ENCODE measurements at places on chromosomes 5 and 9.

DNA sequence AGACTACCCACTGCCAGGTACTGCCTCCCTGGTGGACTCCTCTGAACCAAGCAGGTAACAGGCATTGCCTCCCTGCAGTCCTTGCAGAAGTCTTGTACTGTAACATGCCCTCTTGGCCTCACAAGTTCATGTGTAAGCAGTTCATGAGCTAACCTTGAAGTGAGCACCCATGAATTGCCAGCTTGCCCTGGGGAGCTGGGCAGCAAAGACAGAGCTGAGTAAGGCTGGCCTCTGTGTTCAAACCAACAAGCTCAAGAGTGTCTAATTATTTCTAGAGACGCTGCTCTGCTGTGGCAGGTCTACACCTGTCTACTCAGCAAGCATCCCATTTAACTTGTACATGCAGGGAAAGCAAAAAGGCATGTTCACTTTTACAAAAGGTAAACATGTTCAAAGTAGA lies 113.5 kb downstream of the FEM1C start:
- DNase-seq: no peak

- DNase-seq: no peak
Measured at GRCh38 chr5:77743181-77743580, 33.0 kb downstream of the TBCA start.

DNA sequence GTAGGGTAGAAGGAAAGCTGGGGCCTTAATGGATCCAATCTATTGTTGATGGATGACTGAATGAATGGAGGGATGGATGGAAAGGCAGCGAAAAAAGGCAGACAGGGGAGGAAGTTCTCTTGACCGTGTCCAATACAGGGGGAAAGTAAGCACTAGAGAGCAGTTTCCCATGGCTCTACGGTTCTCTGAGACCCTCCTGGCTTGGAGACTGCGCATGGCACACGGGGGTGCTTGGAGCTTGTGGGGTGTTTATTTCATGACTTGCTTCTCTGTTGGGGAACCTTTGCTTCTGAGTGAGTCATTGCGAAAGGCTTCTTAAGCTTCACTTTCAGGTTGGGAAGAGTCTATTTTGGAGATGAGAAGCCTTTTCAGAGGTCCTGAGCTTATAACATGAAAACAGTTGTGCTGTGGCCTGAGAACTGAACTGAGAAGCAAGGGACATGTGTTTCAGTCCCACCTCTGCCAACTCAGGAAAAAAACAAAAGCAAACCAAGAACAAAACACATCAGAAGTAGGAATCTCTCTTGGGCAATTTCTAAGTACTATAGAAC lies 12.8 kb upstream of the TEX48 start:
- DNase-seq: no peak

DNA sequence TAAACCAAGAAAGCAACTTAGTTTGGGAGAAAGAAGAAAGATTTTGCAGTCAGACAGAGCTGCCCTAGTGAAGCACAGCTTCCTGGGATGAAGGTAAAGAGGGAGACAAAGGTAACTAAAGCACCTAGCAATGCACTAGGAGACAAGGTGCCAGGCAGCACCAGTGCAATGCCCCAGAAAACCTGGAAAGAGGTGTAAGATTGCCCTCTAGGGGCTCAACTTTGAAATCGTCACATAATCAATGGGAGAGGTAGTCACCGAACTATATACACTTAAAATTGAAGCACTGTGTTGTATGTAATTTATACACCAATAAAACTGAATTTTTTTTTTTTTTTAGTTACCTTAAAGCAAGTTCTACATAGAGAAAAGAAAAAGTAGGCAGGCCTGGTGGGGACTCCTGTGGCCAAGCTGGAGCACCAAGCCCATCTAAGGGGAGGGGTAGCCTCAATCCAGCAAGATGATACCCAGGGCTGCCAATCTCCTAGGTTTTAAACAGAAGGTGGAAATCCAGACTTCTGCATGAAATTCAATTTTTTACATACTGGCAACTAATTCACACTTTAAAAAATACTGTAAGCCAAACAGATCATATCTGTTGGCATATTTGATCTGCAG lies 48.2 kb downstream of the CDK5RAP2 start:
- DNase-seq: no peak

DNA sequence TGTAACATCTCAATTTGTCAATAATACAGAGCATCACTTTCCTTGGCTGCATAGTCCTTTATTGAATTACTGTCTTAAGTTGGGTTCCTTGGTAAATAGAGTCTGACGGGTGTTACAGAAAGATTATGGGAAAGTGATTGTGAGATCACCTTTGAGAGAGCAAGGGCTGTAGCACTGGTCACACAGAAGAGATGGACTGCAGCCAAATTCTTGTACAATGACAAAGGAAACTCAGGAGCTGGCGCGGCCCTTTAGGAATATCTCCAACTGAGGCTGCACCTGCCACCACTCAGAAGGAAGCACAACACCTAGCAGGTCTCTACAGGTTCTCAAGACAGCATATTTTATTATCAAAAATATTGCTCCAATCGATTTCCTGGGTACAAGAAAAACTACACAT lies 350.0 kb upstream of the ISL1 start:
- no peak for DNase-seq

DNA sequence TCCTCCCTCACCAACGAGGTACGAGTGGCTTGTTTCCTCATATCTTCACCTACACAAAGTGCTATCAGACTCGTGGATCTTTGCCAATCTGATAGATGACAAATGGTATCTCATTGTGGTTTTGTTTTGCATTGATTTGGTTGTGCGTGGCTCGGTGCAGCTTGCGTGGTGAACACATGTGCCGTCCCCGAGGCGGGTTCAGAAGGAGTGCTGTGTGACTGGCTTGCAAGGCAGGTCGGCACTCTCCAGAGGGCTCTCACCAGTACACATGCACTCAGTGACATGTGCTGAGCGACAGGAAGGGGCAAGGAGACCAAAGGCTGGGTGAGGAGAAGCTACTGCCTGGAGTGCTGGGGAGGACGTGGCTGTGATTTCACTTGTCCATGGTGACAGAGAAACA lies 95.3 kb upstream of the PITX1 start:
- no peak for DNase-seq

All from activated CD4-positive, CD25-positive, alpha-beta regulatory T cell (primary cell).